ENCODE measurements at places on chromosomes 1 and 21.

GRCh38 chr1:174969977-174970376 is 29.8 kb upstream of the CACYBP start:
- no peak for DNase-seq

GRCh38 chr1:16141573-16142336 is 14.1 kb downstream of the EPHA2 start:
- no peak for DNase-seq

DNA sequence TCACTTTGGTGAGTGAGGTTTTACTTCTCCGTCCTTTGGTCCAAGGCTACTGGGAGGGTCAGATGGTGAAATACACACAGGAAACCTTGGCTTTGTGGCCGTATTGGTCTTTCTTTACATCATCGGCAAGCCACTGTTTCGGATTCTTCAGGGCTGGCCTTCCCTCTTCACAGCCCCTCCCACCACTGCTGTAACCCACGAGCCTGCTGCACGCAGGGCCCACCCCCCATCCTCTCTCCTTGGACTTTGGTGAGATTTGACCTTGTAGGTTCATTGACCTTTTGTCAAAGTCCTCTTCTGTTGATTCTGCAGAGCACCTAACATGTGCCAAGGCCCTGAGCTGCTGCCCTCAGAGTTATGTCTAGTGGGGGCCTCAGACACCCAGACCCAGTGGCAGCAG is 328.6 kb downstream of the CAMTA1 start:
- no peak for DNase-seq

- no peak for DNase-seq
Measured at GRCh38 chr1:235735621-235736020, 86.0 kb upstream of the GNG4 start.

- DNase-seq: no peak
Measured at GRCh38 chr1:168583571-168583970, 7.2 kb downstream of the XCL1 start.

- DNase-seq: no peak
Measured at GRCh38 chr1:210231846-210232510, 618 bp upstream of the SERTAD4 start.

- no peak for DNase-seq
Measured at GRCh38 chr1:65632235-65632634, 160.5 kb upstream of the PDE4B start.

Data from stimulated activated CD4-positive, alpha-beta T cell treated with anti-CD3 and anti-CD28 coated beads, Interleukin-1b, Interleukin-23, amount 100 ng/mL, for 4 hours (primary cell).